ENCODE measurements at places on chromosomes 12 and 14.

DNA sequence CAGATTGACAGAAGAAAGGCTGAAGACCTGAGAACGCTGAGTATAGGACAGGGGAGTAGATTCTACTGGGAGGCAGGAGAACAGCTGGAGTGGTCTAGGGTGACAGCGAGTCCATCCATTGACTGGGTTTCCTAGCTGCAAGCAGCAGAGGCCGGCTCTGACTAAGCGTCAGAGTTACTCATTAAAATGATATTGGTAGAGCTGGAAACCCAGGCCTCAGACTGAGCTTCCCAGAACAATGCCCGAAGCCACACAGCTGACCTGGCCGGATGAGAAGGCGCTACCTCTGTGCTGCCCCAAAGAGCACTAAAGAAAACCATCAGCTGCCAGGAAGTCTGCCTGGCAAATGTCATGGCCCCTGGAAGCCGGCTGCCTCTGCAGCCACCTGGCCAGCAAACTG, 78.5 kb upstream of the FZD10 start:
- DNase-seq = no peak

DNA sequence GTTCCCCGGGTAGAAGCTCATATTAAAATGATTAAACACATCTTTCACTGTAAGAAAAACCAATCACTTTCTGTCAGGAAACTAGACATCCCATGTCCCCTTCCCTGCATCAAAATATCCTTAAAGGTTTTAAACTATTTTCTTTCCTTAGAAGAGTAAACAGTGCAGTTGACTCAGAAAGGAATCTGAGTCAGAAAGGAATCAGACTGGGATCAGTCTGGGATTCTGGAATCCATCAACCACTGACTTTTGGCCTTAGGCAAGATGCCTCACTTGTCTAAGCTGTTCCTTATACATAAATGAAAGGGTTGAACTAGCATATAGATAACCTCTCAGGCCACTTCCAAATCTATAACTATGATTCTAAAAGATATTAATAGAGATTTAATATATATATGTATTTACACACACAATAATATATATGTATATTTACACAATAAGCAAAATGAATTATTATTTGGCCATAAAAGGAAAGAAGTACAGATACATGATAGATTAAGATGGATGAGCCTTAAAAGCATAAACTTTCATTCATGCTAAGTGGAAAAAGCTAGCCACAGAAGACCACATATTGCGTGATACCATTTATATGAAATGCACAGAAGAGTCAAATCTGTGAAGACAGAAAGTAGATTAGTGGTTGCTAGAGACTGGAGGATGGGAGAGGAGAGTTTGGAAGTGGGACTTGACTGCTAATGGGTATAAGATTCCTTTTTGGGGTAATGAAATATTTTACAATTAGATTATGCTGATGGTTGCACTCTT, 114.4 kb downstream of the SLC38A1 start:
- DNase-seq = no peak

- DNase-seq = no peak
Observed at GRCh38 chr12:109830267-109830666, 2.9 kb downstream of the TRPV4 start.

- no peak for DNase-seq
Observed at GRCh38 chr14:106302661-106303060, 776.3 kb downstream of the TMEM121 start.

Measured in esophagus muscularis mucosa (tissue), 4 donors.